ENCODE measurements at places on chromosomes 5 and 9.

DNA sequence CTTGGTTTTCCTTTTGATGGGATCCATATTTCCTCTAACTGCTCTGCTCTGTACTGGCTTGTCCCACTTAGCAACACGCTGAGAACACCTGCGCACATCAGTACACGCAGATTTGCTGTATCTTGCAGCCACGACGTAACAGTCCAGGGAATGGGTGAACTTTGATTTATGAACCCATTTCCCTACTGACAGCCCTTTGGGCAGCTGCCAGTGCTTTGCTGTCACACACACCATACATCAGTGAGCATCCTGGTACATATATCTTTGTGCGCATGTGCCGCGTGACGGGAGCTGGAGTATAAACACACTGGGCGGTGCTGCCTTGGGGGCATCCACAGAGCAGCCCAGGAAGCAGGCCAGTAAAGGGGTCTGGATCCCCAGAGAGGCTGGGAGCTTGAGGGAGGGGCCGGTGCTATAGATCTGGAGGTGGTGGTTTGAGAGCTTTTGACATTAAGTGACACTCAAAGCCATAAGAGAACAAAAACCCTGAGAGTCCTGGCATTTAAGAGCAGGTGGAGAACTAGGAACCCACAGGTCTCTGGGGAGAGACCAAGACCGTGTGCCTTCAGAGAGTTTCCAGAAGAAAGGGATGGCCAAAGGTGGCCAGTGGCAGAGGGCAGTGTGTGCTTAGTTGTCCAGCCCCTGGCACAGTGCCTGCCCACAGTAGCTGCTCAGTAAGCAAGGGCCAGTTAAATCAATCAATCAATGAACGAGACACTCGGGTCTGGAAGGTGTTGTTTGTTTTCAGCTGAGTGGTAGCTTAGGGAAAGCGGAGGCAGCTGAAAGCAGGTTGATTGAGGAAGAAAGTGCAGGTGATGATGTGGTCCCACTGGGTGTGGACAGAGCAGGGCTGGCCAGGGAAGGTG is 53.7 kb downstream of the LMX1B start:
- peak; percentile 35 for DNase-seq

DNA sequence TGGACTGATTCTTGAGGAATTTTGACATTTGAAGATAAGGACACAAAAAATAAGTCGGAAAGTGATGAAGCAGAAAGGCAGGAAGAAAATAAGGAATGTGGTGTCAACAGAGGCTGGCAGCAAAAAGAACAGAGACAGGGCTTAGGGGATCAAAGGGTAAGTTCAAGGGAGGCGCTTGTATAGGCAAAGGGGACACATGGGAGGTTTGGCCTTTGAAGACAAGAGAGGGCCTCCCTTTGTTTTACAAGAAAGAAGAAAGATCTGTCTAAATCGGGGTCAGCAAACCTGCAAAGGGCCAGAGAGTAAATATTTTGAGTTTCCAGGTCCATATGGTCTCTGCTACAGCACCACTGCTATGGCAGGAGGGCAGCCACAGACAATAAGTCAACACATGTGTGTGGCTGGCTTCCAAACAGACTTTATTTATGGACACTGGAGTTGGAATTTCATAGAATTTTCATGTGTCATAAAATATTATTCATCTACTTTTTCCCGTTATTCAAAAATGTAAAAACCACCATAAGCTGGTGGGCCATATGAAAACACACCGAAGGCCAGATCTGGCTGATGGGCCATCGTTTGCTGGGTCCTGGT is 112.0 kb upstream of the FBXL7 start:
- no peak for DNase-seq

GRCh38 chr9:136237486-136238341 is 7.9 kb downstream of the QSOX2 start:
- DNase-seq, result no peak

- DNase-seq, result no peak
These were observed 16.0 kb downstream of the CAPSL start for GRCh38 chr5:35922468-35922867.

GRCh38 chr9:98555651-98556465 is 152.9 kb downstream of the GABBR2 start:
- no peak for DNase-seq

- no peak for DNase-seq
These were observed 574.1 kb downstream of the PSAT1 start for GRCh38 chr9:78871086-78871451.

- no peak for DNase-seq
These were observed 251.1 kb downstream of the BNC2 start for GRCh38 chr9:16619402-16619801.

DNA sequence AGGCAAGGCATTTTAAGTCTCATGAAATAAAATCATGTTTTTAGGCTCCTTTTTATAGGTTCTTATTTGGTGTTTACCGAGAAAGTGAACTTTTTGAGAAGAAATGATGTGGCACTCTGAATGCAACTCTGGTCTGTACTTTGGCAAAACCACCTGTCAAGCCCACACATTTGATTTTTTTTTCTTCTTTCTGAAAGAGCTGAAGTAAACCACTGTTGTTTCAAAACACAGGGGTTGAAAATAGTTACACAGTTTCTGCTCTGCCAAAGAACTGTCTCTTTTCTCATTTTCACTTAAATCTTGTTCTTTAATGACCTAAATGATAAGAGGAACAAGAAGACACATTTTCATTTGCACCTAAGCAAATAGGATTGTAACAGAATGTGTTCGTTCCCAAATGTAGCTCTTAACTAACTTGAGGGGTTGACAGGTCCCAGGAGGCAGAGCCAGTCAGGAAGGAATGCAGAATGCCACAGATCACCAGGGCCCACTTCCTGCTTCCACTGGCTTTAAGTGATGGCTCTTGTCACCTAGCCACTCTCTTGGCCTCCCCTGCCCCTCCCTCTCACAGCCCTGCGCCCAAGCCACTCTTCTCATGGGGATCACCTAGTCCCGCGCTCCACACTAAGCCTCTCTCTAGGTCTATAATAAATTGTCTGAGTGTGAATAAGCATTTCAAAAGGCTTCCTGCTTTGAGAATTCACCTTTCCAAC is 47.3 kb downstream of the MED27 start:
- DNase-seq, result no peak

GRCh38 chr5:119359737-119360413 is 4.1 kb downstream of the TNFAIP8 start:
- DNase-seq, result no peak

GRCh38 chr5:138565100-138565821 is 9.9 kb downstream of the HSPA9 start:
- no peak for DNase-seq

GRCh38 chr9:100452894-100453293 is 20.1 kb upstream of the TMEFF1 start:
- DNase-seq, result no peak

DNA sequence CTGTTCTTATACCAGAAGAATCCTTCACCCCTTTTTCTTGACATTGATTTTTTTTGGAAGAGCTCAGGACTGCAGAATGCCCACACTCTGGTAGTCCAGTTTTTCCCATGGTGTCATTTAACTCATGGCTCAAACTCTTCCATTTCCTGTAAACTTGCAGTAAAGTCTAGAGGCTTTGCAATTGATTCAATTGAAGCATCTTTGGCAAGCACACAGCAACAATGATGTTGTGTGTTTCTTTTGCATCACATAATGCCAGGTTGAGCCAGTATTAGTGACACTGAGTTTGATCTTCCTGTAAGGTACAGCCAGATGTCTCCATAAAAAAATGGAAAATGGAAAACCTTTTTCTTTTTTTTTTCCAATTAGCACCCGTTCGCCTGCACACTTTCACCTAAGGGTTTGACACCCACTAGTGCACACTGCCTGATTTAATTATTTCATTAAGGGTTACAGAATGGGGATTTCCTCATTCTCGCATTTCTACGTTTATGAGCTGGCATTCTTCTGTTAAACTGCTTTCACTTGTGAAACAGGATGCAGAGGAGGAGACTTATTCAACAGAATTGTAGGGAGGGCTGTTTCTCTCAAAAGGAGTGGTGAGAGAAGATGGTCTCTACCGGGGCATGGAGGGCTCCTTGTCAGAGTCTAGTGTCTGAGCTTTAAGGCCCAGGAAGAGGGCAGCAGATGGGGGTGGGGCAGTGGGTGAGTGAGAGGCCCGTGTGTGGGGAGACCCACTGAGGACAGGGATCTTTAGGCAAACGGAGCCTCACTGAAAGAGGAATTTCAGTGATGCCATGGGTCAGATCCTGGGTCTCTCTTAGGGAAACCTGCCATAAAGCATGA is 2.2 kb upstream of the S1PR3 start:
- DNase-seq, result no peak

- no peak for DNase-seq
These were observed 271.3 kb downstream of the OSTF1 start for GRCh38 chr9:75359638-75360037.

DNA sequence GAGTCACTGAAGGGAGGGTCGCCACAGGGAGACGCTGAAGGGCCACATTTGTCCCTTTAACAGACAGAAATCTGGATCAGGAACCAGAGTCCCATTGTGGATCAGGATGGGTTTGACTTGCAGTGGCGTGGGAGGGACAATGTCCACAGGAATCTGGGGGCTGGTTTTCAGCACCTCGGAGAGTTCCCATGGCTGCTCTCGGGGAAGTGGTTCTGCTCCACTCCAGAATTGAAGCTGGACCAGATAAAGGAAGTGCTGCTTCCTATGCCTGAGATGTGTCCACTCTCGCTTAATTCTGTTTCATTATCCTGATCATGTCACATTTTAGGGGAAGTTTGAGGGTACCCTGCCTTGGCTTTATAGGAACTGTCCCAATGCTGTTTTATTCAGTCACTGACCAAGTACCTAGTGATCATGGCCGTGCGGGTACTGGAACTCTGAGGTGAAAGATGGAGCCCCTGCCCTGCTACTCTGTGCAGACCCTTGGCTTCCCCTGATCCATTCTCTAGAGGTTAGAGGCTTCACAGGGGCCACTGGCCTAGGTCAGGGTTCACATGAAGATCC is 28.7 kb downstream of the ENHO start:
- DNase-seq, result no peak

GRCh38 chr5:24566933-24567332 is 77.8 kb downstream of the CDH10 start:
- DNase-seq, result no peak

- no peak for DNase-seq
These were observed 1.5 kb upstream of the PHF19 start for GRCh38 chr9:120878188-120879130.

GRCh38 chr5:72265032-72265877 is 54.8 kb downstream of the MRPS27 start:
- DNase-seq, result no peak

DNA sequence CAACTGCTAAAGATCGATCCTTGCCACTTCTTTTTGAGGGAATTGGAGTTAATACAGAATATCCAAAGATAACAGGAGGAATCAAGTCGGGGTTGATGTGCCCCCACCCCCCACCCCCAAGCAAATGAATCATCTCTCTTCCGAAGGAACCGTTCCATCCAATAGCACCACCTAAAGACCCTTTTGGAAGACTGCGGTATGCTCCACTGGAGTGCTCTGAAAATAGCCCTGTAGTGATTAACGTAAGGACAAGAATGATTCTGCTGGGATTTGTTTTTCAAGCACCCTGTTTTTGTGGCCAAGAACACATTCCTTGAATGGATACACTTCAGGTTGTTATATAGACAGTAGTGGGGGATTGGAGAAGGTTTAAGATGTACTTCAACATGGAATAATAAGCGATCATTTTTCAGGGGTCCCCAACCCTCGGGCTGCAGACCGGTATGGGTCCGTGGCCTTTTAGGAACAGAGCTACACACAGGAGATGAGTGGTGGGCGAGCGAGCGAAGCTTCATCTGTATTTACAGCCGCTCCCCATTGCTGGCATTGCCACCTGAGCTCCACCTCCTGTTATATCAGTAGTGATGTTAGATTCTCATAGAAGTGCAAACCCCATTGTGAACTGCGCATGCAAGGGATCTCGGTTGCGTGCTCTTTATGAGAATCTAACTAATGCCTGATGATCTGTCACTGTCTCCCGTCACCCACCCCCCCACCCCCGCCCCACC is 44.5 kb upstream of the TMEM252 start:
- no peak for DNase-seq

DNA sequence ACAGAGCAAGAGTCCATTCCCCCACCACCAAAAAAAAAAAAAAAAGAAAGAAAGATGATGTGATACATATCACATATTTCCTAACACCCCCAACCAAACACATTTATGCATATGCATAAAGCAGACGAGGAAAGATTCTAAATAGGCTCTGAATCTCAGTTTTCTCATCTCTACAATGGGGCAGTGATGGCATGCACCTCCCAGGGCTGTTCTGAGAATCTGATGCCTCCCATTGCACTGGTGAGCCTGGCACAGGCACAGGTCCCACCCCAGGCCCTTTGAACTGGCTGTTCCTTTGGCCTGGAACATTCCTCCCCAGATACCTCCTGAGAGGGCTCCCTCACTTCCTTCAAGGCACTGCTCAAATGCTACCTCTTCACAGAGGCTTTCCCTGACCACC is 116.5 kb downstream of the C9orf50 start:
- DNase-seq, result no peak

GRCh38 chr9:89597711-89598362 is 7.0 kb upstream of the GADD45G start:
- DNase-seq, result no peak

Measured in NCI-H187 (cell line).